ENCODE measurements at places on chromosomes 4 and X. TPM values are rescaled to one million over a fixed set of nuclear protein-coding genes. Genes with fewer than 3 reads are reported as not detected.
A peak's percentile ranks its signal among the peaks of the same experiment; 100 is the strongest.

Gene PALLD
- total RNA-seq = 166 TPM

Gene PRRG3
- total RNA-seq = not detected

Gene BGN
- 0.37 TPM for total RNA-seq

Gene GAGE2A
- 0.52 TPM for total RNA-seq

Gene TMEM271
- not detected for total RNA-seq

Gene MAGEE2
- not detected for total RNA-seq

Gene HSFX1
- total RNA-seq = 0.44 TPM

Gene CXCL3
- total RNA-seq = 1.9 TPM

GRCh38 chr4:108535757-108536156, 84.6 kb upstream of the RPL34 start:
- no peak for DNase-seq

DNA sequence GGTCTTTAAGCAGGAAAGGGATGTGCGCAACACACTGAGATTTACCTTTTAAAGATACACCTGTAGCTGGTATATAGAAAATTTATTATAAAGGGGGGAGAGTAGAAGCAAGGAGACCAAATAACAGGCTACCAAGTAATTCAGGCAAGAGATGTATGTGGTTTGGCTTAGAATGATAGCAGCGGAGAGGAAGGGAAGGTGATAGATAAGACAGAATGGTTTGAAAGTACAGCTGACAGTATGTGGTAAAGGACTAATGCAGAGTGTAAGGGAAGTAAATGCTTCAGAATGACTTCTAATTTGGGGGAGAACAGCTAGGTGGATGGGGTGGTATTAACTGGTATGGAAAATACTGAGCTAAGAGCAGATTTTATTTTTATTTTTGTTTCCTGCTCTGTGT, 308.9 kb downstream of the ANTXR2 start:
- no peak for DNase-seq

DNA sequence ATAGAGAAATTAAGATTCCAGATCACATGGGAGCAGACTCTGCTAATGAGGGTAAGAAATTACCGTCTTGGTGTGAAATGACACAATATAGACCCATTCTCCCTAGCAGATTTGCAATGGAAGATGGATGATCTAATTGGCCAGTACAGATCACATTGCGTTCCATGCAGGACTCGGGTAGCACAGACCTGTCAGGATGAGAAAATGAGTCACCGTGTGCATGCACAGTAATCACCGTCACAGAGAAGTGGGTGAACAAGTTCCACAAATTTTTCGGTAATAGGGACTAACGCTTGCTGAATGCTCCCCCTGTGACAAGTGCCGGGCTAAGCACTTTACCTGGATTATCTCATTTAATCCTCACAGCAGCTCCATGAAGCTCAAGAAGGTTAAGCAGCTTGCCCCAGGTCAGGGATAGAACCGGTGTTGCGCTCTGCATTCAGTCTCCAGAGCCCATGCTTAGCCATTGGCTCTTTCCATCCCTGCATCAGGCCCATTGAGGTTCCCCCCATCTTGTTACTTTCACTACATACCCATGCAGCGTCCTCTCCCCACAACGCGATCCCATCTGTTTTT, 375.6 kb downstream of the FBXW7 start:
- no peak for DNase-seq

DNA sequence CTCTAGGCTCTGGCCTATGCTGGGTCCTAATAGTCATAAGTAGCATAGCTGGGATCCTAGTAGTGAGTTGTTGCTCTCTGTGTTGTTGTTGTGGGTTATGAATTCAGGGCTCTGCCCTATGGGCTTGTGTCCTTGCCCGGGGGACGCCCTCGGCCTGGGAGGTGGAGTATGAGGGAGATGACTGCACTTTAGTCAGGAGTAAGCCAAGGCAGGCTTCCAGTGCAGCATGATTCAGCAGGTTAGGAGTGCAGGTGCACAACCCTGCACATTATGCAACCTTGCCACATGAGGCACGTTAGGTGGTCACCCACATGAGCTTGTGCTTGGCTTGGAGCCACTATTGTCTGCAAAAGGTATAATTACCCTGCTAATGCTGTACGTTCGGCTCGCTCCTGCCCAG, 58.4 kb upstream of the CCDC149 start:
- no peak for DNase-seq

DNA sequence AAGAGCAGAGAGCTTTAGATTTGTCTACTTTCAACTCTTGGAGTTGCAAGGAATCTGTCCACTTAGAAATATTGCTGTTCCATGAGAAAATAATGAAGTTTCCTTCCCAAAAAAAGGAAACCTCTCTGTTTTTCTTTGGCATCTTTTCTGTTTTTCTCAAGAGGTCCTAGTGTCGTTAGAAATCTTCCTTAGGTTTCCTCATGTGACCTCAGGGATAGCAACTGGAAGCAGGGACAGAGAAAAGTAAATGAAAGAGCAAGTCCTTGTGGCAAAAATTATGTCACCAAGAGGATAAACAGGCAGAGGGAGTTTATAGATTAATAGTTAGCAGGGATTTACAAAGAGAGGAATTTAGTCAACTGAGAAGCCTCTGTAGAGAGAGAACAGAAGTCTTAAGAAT, 478.4 kb upstream of the ADGRL3 start:
- DNase-seq = no peak

GRCh38 chrX:119654112-119654531, 38.8 kb downstream of the SEPTIN6 start:
- no peak for DNase-seq

- no peak for DNase-seq
Observed at GRCh38 chrX:125926295-125926694, 239.8 kb downstream of the DCAF12L2 start.

GRCh38 chrX:56796641-56797395, 67.8 kb downstream of the NBDY start:
- DNase-seq = no peak

GRCh38 chr4:183860119-183860518, 45.0 kb upstream of the STOX2 start:
- DNase-seq = no peak

GRCh38 chr4:41535911-41536371, 2.0 kb upstream of the LIMCH1 start:
- no peak for DNase-seq

GRCh38 chr4:103934178-103934789, 214.5 kb upstream of the TACR3 start:
- DNase-seq = peak; percentile 58

- no peak for DNase-seq
Observed at GRCh38 chr4:164756686-164757085, 2.8 kb downstream of the SMIM31 start.

- no peak for DNase-seq
Observed at GRCh38 chrX:111169141-111169540, 73.2 kb downstream of the PAK3 start.

DNA sequence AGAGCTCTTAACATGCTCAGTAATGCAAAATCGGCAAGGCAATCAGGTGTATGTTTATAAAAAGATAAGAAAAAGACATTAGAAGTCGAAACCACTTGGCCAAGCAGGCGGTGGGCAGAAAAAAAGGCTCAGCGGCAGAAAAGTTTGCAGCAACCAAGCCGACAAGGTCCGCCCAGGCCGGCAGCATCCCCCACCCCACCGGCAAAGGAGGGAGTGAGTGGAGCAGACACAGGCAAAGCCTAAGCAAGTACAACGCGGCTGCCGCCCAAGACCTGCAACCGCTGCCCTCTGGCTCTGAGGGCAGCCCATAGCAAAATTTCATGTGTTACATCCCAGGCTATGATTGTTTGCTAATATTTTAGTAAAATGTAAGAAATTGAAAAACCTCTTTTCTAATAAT, 125.4 kb upstream of the ZCCHC13 start:
- no peak for DNase-seq

DNA sequence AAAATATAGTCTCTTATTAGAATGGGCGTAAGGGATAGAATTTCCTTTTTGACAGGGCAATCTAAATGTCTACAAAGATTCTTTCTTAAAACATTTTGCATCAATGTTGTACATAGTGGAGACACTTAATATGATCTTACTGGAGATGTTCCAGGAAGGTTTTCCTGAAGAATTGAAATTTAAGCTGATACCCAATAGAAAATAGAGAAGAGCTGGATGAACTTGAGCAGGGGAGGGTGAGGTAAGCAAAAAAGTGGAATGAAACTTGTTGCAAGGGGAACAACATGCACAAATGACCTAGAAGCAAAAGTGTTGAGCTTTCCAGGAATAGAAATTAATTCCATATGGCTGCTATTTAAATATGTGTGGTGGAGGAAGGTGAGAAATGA, 19.7 kb downstream of the SLAIN2 start:
- DNase-seq = no peak

DNA sequence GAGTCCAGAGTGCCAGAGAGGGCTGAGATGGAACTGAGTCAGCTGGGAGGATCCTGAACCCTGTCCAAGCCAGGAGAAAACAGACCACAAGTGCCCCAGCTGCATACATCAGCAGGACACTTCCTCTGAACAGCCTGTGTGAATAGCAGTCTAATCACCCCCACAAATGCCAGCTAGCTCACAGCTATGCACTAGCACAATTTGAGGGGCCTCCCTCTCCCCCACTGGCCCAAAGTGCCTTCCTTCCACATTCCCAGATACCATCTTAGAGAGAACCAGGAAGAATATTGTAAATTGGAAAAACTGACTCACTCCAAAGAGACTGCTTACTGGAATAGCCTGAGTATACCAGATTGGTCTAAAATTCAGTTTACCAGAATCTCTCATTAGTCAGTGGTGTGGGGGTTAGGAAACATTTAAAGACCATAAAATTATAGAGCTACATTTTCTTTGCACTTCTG, 292.6 kb upstream of the KLF3 start:
- DNase-seq = no peak

DNA sequence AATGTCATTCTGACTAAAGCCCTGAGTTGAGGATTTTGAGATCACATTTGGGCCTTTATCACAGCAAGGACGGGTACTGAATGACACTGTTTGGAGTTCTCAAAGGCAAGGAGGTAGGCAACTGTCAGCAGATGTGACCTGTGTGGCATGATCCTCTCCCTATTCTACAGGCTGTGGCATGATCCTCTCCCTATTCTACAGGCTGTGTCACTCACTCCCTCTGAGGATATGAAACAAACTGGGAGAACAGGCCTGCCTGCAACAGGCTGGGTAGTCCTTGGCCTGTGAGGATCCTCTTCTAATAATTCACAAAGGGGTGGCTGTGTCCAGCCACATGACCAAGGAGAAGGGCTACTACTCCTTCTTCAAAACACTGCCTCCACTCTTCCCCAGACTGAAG, 14.9 kb upstream of the TCEANC start:
- no peak for DNase-seq

- no peak for DNase-seq
Observed at GRCh38 chrX:19630776-19631707, 115.7 kb upstream of the MAP3K15 start.

- no peak for DNase-seq
Observed at GRCh38 chr4:160423879-160424451, 1321.1 kb downstream of the RAPGEF2 start.

DNA sequence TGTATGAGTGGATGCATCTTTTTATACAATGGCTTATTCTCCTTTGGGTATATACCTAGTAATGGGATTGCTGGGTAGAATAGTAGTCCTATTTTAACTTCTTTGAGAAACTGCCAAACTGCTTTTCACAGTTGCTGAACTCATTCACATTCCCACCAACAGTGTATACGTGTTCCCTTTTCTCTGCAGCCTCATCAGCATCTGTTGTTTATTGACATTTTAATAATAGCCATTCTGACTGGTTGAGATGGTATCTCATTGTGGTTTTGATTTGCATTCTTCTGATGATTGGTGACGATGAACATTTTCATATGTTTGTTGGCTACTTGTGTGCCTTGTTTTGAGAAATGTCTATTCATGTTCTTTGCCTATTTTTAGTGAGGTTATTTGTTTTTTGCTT, 687.0 kb upstream of the EPHA5 start:
- DNase-seq = no peak

- DNase-seq = no peak
Observed at GRCh38 chr4:181509073-181509472, 734.1 kb upstream of the TENM3 start.

DNA sequence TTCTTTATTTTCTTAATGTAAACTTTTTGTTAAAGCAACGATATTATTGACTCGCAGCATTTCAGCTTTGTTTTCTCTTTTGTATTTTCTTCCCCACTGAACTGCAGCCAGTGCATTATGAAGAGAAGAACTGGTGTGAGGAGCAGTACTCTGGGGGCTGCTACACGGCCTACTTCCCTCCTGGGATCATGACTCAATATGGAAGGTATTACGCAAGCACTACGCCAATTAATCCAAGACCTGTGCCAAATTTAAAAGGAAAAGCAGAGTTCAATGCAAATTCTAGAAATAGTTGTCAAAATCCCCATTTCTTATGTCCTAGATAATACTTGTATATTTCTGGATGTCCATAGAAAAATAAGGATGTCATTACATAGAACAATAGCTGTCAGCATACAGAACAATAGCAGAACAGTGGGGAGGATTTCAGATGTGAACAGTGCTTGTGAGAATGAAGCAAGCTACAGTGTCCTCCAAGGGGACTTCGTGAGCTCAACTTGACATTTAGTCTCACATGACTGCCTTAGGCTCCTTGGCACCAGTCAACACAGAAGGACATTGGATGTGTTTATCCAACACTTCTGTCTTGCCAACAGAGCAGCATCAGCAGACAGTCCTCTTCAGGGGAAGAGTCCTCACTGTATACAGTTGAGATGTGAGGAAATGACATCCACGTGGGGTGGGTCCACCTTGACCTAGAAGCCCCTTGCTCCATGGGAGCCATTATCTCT, 85.9 kb downstream of the MAOA start:
- no peak for DNase-seq

DNA sequence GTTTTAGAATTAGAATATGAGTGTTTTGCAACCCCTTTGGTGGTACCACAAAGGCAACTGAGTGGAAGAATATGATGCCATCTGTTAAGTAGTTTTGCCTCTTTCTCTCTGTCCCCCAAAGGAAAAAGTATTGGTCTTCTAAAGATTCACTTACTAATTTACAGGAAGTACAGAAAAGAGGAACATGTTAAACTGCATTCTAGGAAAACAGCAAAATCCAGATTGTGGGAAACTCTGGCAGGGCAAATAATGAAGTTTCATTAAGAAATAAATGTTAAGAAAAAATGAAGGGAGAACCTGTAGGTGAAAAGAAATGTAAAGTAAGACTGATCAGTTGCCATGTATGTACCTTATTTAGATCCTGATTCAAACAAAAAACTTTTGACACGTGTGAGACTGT, 39.3 kb downstream of the NSUN7 start:
- DNase-seq = no peak

GRCh38 chrX:10501611-10502010, 118.8 kb downstream of the MID1 start:
- no peak for DNase-seq

DNA sequence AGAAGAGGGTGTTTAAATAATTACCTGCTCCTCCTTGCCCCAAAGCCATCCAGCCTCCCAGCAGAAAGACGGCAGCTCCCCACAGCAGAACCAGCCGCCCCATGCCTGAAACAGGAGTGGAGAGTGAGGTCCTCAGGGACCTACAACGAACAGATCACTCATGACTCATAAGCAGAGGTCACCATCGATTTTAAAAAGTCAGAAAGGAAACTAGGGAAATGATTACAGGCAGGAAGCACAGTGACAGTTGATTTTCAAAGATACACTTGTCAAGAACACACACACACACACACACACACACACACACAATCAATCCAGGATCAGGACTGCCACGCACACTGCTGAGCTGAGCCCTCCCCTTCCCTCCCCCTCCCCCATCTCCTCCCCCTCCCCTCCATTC, at the start of gene CRLF2:
TSS of gene CRLF2 (minus strand) at position 118 of the 400 bp plus-strand sequence. CDS start at position 103, 15 bp downstream.
- DNase-seq = peak; percentile 45

Measured in HCT116 (cell line).